ENCODE measurements at places on chromosomes 5 and 9.
A peak's percentile ranks its signal among the peaks of the same experiment; 100 is the strongest.

DNA sequence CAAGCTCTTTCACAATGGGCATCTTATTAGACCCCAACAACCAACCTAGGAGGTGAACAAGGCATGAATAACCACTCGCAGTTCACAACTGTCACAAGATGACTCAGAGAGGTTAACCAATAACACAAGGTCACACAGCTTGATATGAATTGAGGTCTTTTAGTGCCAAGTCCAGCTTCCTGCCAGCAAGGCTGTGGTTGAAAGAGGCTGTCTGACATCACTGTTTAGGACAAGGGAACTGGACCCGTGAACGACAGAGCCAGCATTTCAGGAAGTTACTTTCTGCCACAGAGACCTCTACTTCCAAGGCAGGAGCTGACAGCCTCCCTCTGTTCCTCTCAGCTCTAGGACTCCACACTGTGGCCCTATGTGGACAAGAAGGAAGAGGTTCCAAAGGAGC, 53.4 kb upstream of the ALDH1B1 start:
- peak; percentile 81 for DNase-seq

DNA sequence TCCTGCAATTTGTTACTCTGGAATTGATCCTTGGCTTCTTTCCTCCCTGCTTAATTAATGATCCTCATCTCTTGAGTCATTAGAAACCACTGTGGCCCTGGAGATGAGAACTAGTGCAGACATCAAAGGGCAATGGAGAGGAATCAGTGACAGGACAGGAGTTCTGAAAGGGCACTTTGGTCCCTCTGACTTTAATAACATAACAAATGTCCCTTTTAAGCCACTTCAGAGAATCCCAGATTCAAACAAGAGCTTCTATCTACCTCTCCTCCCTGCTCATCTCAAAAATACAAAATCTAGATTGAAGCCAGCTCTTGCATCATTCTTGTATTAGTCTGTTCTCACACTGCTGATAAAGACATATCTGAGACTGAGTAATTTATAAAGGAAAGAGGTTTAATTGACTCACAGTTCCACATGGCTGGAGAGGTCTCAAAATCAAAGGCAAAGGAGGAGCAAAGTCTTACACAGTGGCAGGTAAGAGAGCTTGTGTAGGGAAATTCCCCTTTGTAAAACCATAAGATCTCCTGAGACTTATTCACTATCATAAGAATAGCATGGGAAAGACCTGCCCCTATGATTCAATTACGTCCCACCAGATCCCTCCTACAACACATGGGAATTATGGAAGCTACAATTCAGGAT, 139.1 kb downstream of the PLPPR1 start:
- no peak for DNase-seq

GRCh38 chr5:134577022-134577795, 51.7 kb downstream of the JADE2 start:
- DNase-seq = peak; percentile 50

DNA sequence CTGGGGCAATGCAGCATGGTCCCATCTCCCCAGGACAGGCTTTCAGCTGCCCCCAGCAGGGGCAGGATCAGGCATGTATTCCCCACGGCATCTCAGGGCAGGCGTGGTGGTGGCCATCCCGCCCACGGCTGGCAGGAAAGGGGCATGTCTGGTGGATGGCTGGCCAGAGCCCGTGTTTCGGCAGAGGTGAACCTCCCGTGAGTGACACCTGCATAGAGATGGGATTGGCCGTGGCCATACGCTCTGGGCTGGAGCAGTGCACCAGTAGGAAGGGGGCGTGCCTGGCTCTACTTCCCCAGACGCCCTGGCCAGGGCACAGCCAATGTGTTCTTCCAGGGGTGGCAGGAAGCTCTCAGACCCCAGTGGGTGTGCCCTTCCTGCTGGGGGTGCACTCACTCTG, 139.1 kb downstream of the ZNF354C start:
- DNase-seq = no peak

DNA sequence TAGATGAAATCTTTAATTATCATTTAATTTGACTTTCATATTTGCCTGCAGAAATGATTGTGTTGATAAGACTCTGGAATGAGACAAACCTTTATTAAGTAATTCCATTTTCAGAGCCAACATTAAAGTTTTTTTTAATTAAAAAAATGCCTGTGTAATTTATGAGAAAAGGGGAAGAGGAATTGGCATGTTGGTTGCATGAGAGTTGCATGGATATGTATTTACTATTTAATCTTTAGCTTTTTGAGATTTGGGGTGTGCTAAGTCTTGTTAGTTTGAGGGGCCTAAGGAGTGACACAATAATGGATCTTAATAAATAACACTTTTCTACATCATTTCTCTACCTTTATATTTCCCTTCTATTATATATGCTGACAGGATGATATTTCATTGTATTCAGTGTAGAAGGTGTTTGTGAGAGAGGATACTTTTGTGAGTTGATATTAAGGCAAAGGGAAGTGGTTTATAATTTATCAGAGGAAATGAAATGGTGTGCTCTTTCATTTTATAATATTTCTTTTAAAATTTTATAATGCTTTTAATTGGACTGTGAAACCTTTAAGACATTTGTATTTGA, 54.9 kb downstream of the PIK3R1 start:
- no peak for DNase-seq

GRCh38 chr9:114249424-114250234, 73.3 kb upstream of the ORM1 start:
- DNase-seq = no peak

- no peak for DNase-seq
Observed at GRCh38 chr5:117761186-117761585, 1186.6 kb upstream of the SEMA6A start.

DNA sequence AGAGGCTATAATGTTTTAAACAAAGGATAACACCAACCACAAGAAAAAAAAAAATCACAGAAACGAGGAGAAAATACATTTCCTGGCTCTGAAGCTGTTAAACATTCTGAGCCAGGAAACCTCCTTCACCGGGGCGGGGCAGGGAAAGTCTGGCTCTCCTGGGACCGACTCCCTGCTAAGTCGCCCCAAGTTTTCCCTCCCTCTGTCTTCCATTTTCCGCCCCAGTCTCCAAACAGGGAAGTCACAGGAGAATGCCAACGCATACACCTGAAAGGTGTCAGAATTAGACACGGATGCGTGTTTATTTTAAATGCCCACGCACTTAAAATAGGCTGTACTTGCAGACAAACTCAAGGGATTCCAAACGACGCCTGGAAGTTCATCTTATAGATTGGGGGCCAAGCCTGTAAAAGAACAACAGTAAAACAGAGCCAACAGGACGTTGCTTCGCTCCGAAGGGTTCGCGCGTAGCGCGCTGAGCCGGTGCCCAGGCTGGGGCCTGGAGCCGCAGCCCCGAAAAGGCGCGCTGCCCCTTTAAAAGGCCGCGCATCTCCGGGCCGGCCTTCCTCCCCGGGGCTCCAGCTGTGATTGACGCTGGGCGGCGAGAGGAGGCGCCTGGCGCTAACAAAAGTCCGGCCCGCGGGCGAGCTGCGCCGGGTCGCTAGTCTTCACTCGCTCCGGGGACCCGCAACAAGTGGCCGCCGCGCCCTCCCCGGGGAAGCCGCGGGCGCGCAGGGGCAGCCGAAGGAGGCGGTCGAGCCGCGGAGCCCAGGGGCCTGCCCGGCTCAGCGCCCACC, at the start of gene FBXL7:
Gene FBXL7, plus strand, starts transcription at position 653 of the 797 bp plus-strand sequence.
- peak; percentile 94 for DNase-seq

DNA sequence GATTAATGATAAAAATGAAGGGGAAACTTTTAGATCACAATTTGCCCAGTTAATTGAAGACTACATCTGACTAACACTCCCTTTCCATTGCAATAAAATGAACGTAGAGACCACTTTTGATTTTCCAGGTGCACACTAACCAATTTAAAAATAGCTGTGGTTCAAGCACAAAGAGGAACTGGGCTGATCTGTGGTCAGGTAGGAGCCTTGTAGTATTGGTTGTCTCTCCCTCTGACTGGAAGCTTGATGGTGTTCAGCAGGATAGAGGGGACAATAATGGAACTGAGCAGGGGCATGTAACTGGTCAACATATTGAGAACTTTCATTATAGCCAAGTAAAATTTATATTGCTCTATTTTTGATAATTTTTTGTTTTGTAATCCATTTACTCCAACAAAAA, 886.8 kb upstream of the SEMA6A start:
- no peak for DNase-seq

DNA sequence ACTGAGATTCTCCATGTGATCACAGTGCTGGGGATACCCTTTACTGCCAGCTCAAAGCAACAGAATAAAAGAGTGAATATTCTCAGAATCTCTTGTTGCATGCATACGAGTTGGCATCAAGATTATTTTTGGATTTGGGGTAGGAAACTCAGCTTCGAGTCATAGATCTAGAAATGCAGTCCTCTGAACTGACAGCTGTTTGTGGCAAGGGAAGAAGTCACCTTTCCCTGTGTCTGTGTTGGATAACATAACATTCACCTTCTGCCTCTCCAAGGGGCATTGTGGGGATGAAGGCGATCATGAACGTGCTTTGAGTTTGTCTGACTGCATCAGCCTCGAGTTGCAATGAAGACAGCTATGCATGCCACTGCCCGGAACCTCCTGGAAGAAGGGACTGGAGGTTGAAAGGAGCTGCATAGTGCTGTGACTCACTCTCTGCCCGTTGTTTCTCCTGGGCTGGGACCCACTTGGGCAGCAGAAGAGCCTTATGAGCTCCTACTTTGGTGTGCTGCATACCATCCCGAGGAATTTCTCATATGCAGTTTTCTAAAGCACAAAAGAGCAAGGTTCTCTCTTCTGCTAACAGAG, 231.7 kb downstream of the ARHGAP26 start:
- peak; percentile 81 for DNase-seq
